Uterus (tissue), 4 donors: ENCODE measurements at places on chromosomes 11 and 22.

GRCh38 chr22:47616396-47617020 lies 854.1 kb downstream of the TBC1D22A start:
- H3K36me3 ChIP-seq: no peaks in the 10 kb centered on the region
- H3K4me3 ChIP-seq: no peak overlapping the region
- H3K27ac ChIP-seq: no peak overlapping the region
- no peak for DNase-seq

- H3K4me3 ChIP-seq: no peak overlapping the region
- H3K4me1 ChIP-seq: peaks cover 3% of the 10 kb centered on the region
- no peaks in the 10 kb centered on the region for H3K36me3 ChIP-seq
- DNase-seq: no peak
Observed at GRCh38 chr11:66006134-66006890, 4.0 kb downstream of the BANF1 start.

DNA sequence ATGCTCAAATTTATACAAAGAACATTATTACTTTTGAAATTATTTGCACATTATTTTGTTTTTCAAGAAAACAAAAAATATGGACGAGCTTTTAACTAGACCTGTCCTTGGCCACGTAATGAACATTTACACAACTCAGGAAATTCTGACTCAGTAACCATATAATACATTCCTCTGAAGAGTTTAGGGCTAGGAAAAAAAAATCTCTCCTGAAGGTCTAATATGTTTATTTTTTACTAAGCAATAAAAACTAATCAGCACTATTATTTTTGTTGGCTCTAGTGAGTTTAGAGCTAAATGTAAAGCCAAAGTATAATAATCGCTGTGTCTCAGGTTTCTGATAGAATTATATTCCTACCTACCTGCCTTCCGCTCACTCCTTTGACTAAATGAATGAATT lies 187.5 kb downstream of the SWAP70 start:
- H3K27me3 ChIP-seq: no peaks in the 10 kb centered on the region
- no peak for DNase-seq
- H3K27ac ChIP-seq: no peak overlapping the region
- no peak overlapping the region for H3K4me3 ChIP-seq
- no peaks in the 10 kb centered on the region for H3K36me3 ChIP-seq
- no peaks in the 10 kb centered on the region for H3K4me1 ChIP-seq

DNA sequence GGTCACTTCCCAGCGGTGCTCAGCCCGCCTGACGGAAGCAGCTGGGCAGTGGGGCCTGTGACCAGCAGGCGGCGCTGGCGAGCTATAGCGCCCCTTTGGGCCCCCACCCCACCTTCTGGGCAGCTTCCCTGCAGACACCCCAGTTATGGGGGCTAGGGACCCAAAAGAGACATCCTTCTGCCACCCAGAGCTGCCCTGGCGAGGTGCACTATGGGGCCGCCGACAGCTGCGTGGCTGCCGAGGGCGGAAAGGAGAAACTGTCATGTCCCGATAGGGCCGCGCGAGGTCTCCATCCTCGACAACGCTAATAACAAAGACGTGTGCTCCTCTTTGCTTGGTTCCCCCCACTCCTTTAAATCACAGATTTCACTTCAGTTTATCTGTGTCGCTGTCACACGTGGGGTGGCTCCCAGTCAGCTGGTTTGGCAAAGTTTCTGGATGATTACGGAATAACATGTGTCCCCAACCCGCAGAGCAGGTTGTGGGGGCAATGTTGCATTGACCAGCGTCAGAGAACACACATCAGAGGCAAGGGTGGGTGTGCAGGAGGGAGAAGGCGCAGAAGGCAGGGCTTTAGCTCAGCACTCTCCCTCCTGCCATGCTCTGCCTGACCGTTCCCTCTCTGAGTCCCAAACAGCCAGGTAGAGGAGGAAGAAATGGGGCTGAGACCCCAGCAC lies 673 bp upstream of the MYO7A start:
- no peaks in the 10 kb centered on the region for H3K27me3 ChIP-seq
- H3K4me3 ChIP-seq: peak overlapping the region; percentile 34
- no peaks in the 10 kb centered on the region for H3K4me1 ChIP-seq
- no peaks in the 10 kb centered on the region for H3K36me3 ChIP-seq

GRCh38 chr11:14342906-14343305 lies 16.1 kb downstream of the RRAS2 start:
- no peaks in the 10 kb centered on the region for H3K4me1 ChIP-seq
- no peaks in the 10 kb centered on the region for H3K36me3 ChIP-seq
- no peaks in the 10 kb centered on the region for H3K27me3 ChIP-seq
- H3K4me3 ChIP-seq: no peak overlapping the region

DNA sequence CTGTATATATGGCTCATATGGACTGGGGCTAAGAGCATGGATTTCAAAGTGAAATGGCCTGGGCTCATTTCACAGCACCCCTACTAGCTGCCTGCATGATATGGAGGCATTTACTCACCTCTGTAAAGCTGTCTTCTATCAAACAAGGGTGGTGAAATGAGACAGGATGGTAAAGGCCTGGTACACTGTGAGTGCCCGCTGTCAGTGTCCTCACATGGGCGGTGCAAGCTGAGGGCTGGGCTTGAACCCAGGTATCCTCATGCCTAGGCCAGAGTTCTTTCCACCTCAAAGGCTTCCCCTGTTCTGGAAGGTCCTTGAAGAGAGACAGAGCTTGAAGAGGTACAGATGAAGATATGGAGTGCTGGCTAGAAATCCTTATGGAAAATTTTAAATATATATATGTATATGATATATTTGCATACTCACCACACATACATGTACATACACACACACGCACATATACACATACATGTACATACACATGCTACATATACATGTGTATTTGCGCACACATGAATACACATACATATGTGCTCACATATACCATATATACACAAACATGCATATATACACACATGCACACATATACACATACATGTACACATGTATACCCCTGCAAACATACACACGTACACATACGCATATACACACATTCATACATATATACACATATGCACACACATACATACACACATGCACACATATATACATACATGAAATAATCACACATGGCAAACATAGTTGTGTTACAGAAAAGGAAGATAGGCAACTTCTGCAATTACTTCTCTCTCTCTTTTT lies 44.7 kb downstream of the MICAL2 start:
- DNase-seq: no peak
- no peak overlapping the region for H3K4me3 ChIP-seq
- peak overlapping the region; percentile 88 for H3K27ac ChIP-seq
- H3K36me3 ChIP-seq: no peaks in the 10 kb centered on the region

- DNase-seq: peak; percentile 64
- H3K4me3 ChIP-seq: peak overlapping the region; percentile 64
- H3K27me3 ChIP-seq: no peaks in the 10 kb centered on the region
- H3K4me1 ChIP-seq: no peaks in the 10 kb centered on the region
- peak overlapping the region; percentile 93 for H3K27ac ChIP-seq
Observed at GRCh38 chr22:31347251-31348008, 1.3 kb upstream of the PATZ1 start.

GRCh38 chr11:26623076-26623659 lies 51.1 kb upstream of the MUC15 start:
- no peaks in the 10 kb centered on the region for H3K36me3 ChIP-seq
- H3K27ac ChIP-seq: no peak overlapping the region
- H3K27me3 ChIP-seq: no peaks in the 10 kb centered on the region
- DNase-seq: no peak
- no peak overlapping the region for H3K4me3 ChIP-seq
- H3K4me1 ChIP-seq: no peaks in the 10 kb centered on the region
